ENCODE measurements at places on chromosomes 5 and 9.

DNA sequence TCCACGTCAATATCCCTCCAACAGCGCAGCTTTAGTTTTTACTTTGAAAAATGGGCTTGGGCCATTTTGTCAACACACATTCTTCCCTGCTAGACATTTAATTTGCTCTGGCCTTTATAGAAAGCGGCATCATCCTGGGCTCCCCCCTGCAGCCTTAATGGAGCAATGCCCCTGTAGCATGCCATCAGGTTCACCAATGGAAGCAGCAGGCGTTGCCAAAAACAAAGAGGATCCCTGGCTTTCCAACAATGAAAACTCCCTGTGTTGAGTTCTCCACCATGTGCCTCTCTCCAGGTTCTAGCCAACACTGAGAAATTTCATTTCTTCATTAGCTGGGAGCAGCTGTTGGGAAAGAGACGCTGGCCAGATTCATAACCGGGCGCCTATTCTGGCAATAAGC, 139.5 kb downstream of the ZNF622 start:
- DNase-seq, result no peak

GRCh38 chr9:126546036-126546435, 67.7 kb upstream of the LMX1B start:
- DNase-seq, result no peak

- DNase-seq, result no peak
Observed at GRCh38 chr5:127206320-127207113, 84.1 kb upstream of the MEGF10 start.

- DNase-seq, result no peak
Observed at GRCh38 chr5:10825897-10826644, 65.0 kb upstream of the DAP start.

DNA sequence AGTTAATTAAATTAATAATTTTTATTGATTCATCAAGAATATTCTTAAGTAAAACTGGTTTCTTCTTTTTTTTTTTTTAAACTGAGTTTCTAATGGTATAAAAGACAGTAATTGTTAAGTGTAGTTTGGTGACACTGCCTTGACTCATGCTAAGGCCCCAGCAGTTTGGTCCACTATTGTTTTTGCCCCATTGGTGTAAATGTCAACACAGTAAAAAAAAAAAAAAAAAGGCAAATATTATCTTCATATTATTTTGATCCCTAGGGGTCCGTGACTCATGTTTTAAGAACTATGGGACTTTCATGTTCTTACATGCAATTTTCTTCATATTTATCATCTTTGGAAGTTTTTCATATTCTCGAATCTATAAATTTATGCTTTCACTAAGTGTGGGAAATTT, 29.2 kb upstream of the JAK2 start:
- DNase-seq, result no peak

- DNase-seq, result no peak
Observed at GRCh38 chr5:62593331-62593730, 14.7 kb downstream of the LRRC70 start.

DNA sequence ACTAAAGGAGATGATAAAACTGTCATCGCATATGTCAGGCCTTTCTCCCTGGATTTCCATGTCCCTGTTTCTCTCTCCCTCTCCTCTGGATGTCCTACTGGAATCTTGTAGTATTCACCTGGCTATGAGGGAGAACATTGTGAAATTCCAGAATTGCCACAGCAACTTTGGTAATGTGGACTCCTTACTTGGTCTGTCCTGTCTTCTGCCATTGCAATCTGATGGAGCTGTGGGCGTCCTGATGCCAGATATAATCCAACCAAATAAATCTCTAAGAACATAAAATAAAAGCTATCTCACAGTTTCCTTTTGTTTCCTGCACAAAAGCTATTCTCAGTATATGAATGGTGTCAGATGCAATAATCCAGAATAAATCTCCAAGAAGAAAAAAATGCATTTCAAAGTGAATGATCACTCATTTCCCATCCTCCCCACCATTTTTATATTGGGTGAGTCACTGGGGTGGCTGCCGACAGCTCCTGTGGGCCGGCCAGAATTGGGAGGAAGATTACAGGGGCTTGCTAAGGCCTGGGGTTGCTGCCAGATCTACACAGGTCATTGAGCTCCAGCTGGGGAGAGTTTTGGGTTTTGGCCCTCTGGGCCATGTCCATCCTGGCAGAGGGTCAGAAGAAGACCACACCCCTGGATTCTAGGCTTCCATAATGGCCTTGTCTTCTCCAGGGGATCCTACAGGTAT, 160.7 kb upstream of the PITX1 start:
- DNase-seq, result no peak

All from DND-41 (cell line).